ENCODE measurements at places on chromosomes 2 and 18.

DNA sequence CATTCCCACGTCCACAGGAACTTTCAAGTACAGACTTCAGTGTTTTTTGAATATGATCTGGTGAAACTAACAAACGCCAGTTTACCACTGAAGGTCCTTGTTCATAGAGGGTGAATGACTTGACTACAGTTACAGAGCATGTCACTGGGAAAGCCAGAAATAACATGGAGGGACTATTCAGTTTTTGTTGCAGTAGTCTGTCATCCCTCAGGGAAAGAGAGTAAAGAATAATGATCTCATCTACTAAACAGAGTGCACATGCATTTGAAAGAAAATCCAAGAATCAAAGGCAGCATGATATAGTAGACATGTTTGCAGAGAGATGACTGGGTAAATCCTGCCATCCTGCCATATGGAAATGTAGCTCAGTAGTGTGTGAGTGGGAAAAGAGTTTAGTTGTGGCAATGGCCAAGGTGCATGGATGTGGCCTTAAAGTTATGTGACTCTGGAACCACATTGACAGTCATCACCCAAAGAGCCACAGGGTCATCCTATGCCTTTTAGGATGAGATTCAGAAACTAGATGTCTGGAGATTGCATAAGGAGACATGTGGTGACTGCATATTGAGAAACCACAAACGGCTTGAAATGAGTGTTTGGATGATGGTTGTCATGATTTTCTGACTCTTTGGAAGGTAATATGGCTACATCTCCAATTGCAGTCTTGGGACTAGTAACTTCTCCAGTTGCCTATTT lies 125.3 kb upstream of the ZEB2 start:
- DNase-seq = no peak

DNA sequence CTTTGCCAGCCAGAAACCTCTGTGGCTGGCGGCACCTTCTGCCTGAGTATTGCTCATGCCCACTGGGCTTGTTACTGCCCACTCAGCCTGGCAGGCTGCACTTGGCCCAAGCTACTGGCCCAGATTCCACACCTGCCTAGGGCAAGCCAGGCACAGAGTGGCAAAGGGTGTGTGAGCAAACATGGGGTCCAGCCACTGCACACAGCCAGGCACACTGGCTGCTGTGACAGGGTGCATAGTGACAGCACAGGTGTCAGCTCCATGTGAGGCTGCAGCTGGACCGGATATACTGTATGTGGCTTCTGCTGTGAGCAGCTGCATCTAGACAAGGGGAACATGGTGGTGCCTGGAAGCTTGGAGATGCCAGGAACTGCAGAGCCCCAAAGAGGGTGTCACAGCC lies 113.9 kb downstream of the COPS8 start:
- no peak for DNase-seq

DNA sequence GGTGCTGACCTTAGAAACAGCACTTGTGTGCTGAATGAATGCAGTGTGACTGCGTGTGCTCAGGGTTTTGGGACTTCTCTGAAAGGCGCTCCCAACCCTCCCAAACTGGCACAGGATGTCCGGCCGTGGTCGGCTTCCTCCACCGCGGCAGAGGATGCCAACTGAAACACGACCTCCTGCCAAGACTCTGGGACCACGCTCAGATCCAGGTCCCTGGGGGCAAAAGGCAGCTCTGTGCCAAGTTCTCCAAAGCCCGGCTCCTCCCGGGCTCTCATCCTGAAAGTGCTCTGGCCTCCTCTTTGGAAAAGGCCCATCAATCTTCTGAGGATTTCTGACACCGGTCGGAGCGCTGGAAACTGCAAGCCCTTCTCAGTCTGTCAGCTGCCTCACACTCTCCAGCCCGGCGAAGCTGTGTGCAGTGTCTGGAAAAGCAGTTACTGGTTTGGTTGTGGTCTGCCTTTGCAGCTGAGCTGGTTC lies 32.3 kb upstream of the ZBTB7C start:
- DNase-seq = no peak

DNA sequence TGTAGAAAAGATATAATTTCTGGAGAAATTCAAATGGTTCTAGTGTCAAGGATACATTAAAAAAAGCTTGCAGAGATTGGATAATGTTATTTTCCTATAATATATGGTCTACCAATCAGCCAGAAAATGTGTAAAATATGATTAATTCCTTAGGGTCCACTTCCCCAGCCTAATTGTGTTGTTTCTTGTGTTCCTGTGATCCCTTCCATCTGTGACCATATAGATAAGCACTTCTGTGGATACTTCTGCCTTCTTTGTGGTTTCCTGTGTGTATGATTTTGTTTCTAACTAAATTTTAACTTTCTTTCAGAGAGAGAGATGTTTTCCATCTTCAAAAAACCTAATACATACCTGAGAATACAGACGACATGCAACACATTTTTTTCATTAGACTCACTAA lies 367.1 kb upstream of the PIK3C3 start:
- DNase-seq = no peak

Data from erythroblast (primary cell).